ENCODE measurements at places on chromosomes 11 and 22.

- peak; percentile 28 for DNase-seq
Measured at GRCh38 chr11:107563702-107564101, 1.8 kb downstream of the ALKBH8 start.

DNA sequence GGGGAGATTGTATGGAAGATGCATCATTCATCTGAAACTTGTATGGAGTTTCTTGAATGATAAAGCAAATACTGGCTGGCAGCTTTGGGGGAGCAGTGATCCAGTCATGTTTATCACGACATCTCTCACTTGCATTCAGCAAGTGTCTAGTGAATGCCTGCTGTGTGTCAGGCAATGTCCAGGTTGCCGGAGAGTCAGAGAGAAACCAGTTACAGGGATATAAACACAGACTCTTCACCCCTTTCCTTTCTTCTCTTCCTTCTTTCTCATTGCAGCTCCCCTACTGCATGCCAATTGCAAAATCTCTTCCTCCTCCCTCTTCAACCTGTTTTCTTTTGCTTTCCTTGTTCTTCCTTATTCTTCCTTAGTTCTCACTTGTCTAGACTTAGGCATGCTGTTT is 206.6 kb upstream of the SEZ6L start:
- no peak for DNase-seq

DNA sequence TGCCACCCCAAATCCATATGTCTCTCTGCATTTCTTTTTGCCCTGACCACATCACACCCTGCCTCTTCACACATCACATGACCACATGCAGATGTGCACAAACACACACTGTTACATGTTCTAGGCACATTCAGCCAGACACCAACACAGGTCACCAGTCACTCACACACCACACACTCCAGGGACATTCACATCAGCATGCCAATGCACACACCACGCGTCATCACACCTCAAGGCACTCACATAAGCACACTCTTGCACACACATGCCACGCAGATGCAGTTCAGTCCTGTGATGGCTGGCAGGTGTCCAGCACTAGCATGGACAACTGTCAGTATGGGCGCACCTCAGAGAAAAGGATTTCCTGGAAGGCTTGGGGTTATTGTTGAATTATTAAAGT is 77.0 kb upstream of the MYOD1 start:
- no peak for DNase-seq

- peak; percentile 60 for DNase-seq
Measured at GRCh38 chr11:20127671-20128527, 32.4 kb downstream of the DBX1 start.

DNA sequence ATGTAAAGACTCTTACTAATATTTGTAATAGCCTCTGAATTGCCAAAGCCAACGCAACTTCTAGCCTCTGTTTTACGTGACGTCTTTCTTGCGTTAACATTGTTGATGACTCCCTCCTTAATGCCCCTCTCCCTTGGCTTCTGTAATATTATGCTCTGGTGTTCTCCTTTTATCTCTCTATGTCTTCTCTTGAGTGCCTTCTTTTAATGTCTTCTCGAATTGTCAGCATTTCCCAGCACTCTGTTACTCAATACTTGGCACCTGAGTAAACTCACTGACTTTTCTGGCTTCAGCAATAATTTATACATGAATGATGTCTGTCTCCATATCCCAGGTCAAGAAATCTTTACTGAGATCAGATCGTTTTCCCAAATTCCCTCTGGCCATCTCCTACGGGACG is 68.5 kb upstream of the DDI1 start:
- DNase-seq: no peak

DNA sequence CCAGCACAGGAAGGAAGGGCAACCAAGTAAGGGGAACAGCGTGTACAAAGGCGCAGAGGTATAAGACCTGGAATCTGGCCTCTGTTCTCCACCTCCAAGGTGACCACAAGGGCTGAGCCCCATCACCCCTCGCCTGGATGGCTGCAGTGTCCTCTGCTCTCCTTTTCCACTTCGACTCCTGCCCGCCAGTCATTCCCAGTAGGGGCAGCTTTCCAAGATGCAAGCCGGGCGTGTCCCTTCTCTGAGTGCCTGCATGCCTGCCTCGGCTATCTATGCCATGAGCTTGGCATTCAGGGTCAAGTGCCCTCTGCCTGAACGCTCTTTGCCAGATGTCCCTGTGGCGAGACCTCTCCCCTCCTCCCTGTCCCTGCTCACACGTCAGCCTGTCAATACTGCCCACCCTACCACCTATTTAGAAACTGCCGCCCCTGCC is 17.0 kb downstream of the FADS3 start:
- no peak for DNase-seq

DNA sequence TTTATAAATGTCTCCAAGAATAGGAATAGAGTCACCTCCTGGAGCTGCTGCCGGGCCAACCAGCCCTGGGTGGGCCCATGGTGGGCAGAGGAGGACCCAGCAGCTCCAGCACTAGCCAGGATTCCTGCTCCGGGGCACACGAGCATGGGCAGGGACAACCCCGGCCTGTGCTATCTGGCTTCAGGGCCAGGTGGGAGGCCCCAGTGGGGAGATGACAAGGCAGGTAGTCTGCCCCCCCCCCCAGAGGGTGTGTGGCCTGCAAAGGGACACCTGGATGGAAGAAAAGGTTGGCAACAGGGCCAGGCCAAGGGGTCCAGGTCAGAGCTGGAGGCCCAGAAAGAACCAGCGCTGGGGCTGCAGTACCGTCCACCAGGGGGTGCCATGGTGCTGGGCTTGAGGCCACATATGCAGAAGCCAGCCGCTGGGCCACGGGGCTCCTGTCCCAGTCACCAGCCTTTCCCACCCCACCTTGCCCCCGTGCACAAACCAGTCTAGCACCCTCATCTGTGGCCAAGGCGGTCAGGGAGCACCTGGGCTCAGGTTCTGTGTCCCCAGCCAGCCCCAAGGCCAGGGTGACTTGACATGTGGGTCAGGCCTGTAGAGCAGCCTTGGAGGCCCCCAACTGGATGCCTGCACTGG is 3.4 kb downstream of the TSPAN32 start:
- no peak for DNase-seq

DNA sequence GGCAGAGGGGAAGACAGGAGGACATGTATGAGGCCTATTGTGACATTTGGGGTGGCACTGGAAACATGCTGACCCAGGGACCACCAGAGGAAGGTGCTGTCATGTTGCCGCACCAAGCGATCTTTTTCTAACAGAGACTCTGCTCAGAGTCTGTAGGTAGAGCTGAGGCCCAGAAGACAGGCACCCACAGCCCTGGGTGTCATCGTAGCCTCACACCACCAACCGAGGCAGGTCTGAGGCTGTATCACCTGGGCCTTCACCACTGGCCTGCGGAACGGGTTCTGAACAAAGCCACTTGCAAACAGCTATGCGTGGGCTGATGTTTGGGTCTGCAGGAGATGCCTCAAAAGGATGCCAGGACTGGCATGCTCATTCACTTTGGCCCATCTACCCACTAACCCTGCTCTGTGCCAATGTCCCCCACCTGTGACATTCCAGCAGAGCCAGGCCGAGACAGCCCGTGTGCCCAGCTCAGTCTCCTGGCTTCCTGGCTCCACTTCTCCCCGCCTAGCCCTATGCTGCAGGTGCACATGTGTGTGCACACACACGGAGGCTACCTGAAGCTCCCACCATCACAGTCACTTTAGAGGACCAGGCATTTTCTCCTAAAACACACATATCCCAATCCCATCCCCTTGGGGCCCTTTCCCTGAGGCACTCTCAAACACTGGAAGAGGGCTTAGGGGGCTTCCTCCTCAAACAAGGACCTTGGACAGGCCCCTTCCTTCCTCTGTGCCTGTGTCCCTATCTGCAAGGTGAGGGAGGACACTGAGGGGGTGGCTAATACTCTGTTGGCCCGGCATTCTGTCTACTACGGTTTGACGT is 3.6 kb downstream of the TRIM29 start:
- no peak for DNase-seq

DNA sequence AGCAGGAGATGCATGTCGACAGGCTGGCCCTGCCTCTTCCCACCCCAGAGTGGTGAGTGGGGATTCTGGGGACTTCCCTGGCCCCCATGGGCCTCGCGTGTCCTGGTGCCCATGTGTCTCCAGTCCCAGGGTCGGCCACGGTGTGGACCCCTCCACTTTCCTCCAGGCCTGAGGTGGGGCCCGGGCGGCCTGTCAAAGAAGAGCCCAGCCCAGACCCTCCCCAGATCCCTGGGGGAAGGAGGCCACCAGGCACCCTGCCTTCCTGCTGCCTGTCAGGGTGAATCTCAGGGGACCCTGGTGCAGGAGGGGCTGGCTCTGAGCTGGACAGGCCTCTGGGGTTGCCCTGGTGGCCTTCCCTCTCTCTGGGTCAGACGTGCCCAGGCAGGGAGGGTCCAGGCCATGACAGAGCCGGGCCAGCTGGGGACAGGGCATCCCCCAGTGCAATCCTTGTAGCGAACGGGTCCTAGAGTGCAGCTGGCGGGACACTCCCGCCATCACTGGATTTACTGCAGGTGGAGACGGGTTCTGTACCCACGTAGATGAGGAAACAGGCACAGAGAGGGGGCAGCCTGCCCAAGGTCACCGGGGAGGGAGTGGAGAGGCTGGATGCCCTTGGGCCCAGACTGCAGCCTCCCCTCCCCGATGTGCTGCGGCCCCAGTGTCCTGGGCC is 13.5 kb upstream of the MUC6 start:
- DNase-seq: no peak

DNA sequence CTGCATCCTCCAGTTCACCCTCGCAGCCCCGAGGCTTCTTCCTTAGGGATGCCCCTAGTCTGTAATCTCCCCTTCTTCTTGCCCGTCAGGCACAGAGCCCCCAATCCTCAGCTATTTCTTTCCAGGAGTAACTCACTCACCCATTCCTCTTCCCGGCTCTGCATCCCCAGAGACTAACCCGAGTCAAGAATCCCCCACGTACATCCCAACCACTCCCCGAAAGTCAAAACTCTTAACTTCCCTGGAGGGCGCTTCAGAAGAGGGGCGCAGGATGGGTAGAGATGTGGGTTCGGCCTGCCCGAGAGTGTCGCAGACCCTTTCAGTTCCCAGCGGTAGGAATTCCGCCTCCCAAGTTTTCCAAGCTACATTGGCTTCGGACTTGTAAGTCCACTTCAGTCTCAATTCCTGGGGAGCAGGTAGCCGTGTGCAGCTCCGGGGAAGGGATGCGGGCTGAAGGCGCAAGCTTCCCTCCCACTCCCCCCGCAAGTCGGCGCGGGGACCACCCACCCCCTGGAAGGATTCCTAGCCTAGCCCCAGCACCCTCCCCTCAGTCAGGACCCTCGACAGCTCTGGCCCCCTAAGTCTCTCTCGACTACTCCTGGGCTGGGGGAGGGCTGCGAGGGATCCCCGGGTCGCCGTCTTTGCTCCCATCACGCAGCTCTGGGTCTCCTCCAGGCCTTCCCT is 871 bp downstream of the BDNF start:
- no peak for DNase-seq

GRCh38 chr11:122700666-122701065 is 45.1 kb downstream of the UBASH3B start:
- DNase-seq: no peak

- no peak for DNase-seq
Measured at GRCh38 chr22:37207981-37208380, 4.3 kb downstream of the SSTR3 start.

- peak; percentile 72 for DNase-seq
Measured at GRCh38 chr22:24134090-24134846, 47.0 kb upstream of the SUSD2 start.

DNA sequence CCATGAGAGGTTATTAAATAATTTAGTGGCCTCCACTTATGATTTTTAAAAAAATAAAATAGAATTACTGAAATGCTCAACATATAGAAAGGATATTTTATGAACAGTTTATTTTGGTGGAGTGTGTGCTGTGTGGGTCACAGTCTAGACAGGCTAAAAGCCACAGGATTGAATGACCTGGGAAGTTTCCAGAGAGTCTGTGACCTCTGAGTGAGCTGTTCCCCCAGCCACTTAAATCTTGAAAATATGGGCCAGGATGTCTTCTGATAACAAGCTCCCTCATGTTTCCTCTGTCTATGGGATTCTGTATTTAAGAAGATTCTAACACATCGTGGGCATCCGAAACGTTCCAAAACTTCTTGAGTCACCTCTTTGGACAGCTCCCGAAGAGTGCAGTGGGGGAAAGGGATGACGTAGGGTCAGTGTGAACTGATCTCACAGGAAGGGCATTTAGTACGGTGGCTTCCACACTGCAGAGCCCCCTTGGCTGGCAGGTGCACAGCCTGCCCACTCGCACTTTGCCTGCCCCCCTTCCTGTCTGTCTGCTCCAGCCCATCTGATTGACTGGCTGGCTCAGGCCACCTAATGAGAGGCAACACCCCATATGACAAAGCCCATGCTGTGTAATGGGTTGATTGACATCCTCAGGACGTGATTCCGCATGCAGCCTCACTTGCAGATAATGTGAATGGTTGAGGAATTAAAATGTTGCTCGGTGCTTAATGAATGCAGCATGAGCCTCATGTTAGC is 97.4 kb downstream of the NTM start:
- DNase-seq: no peak

- DNase-seq: no peak
Measured at GRCh38 chr11:44192017-44192385, 96.5 kb downstream of the EXT2 start.

DNA sequence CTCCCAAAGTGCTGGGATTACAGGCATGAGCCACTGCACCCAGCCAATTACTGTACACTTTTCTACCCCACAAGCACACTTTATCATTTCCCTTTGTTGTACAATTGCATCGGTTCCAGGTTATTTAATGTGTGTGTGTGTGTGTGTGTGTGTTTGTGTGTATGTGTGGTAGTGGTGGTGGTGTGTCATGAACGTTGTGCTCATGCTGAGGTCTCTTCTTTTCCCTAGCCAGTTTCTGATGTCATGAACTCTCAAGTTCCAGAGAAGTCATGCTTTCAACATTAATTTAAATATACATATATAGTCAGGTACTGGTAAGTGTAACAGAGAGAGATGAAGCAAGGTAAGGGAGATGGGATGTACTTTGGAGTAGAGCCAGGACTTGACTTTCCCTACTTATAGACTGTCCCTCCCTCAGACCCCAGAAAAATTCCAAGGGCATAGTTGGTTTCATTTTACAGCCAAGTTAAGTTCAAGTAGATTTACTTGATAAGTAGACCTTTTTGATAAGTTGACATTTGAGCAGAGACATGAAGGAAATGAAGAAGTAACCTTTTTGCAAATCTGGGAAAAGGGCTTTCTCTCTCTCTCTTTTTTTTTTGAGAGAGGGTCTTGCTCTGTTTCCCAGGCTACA is 42.7 kb downstream of the WEE1 start:
- DNase-seq: no peak

- no peak for DNase-seq
Measured at GRCh38 chr11:69866648-69867047, 47.4 kb upstream of the FGF3 start.
